CD4-positive, alpha-beta T cell treated with Interleukin-21 for 1 hour (primary cell): ENCODE measurements at places on chromosomes 4 and X.

DNA sequence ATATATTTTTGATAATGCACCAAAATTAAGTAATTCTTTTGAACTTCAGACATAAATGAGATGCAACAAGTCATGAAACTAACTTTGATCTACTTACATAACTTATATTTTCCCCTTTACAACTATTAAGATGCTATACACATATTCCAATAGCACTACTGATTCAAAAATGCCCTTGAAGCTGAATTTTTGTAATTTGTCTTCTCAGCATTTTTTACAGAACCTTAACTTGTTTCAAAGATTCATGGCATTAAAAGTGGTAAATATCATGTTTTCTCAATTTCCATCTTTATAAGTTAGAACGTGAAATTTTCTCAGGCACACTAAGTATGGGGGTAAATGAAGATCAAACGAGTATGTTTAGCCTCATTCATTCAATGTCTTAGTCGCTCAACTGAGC, 460.0 kb upstream of the FAM241A start:
- DNase-seq, result no peak

- DNase-seq, result no peak
Measured at GRCh38 chr4:183468210-183469095, 24.0 kb downstream of the CDKN2AIP start.

DNA sequence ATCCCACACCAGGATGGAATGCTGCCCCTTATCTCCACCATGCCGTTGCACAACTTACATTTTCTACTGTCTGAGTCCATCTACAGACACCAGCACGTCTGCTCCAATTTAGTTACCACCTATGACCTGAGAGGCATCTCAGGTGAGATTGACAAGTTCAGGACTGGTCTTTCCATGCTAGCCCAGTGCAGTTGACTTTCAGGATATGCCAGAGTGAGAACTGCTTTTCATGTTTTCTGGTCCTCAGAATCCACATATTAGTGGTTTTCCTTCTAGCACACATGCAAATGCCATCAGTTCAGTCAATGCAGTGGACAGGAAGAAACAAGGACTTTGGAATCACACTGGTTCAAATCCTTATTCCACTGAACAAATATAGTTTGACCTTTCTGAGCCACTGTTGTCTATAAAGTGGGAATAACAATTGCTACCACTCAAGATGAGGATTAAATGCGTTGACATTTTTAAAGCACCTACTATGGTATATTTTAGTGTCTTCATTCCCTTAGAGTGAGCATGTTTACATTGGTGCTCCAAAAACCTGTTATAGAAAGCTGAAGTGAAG, 38.1 kb upstream of the ANXA3 start:
- no peak for DNase-seq

DNA sequence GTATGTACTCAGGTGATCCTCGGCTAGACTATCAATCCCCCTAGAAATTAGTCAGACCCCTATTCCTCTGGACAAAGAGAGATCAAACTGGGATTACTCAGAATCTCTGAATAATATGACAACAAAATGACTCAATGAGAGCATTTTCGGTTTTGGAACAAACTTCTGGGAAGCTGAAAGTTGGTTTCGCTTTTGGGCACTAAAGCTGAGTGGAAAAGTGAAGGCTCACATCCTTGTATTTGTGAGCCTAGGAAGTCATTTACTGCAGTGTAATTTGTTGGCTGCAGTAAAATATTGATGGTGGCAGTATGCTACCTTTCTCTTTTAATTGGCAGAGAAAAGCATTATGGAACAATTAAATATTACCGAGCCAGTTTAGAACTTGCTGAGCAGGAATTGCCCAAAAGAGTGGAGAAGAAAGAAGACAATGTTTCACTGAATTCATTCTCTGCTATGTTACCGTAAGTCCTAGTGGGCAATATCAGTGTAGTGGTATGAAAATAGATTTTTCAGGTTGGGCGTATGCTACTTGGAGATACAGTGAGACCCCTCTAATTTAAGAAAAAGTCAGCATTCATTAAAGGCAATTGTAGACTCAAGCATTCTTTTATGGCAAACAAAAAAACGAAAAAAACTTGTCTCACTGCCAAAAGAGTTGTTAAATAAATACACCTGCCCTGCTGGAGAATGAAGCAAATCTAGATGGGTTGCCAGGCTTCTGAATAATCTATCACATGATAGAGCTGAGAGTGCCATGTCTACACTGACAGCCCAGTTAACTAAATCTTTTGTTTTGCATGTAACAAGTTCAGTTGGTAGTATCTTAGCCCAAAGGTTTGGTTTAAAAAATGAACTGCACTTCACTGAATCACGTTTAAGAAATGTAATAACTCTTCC, 69.6 kb downstream of the AGTR2 start:
- DNase-seq, result no peak

- no peak for DNase-seq
Measured at GRCh38 chrX:17456526-17456925, 81.5 kb downstream of the NHS start.

DNA sequence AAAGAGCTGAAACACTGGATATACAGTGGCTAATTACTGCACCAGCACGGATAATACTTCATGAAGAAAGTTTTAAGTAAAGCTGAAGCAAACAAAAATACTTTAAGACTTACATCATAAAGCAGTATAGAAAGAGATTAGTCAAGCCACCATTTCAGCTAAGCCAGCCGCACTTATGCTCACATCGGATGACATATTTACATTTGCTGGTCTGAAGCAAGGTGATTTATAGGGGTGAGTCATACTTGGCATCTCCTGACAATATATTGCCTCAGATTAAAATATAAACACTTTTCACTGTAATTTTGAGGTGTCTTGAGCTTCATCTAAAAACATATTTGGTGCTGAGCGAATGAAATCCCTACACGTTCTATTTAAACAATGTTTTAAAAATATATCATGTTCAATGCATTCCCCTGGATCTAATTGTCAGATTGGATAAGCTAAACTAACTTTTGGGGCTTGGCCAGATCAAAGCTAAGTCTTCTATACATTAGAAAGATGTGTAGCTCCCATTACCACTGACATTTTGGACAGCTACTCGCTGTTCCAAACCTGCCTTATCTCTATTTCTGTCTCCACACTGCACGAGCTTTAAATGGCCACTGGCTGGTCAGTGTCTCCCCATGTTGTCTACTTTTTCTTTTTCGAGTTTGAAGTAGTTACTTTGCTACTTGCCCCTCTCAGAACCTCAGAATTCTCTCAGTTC, 103.2 kb downstream of the VCX2 start:
- no peak for DNase-seq

DNA sequence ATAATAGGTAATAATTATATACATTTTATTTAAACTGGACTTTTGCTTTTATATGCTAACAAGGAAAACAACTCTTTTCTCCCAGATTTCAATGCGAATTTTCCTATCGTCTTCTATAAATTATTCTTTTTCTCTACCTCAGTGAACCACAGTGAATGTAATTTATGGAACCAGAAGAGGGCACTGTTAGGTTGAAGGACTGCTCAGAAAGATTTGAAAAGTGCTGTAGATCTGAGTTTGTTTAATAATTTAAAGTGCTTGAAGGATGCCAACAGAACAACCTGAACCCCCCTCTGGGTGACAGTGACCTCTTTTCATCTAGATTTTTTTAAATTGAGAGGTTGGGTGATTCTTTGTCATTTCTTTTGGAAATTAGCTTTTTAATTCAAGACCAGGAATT, 54.9 kb downstream of the PHOX2B start:
- DNase-seq, result no peak

GRCh38 chrX:115892787-115893671, 277.5 kb upstream of the AGTR2 start:
- no peak for DNase-seq

DNA sequence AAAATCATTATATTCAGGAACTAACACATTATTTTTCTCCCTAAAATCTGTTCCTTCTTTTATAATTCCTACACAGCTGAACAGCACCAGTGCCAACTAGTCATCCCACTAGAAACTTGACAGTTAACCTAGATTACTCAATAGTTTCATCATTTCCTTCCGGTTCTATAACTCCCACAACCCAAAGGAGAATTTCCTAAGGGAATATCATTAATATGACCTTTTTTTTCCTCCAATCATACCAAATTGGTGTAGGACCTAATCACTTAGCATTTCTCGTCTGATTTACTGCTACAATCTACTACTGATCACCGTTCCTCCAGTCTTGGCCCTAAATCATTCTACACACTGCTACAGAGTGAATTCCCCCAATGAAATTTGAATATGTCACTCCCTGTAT, 45.9 kb downstream of the WDFY3 start:
- DNase-seq, result no peak

DNA sequence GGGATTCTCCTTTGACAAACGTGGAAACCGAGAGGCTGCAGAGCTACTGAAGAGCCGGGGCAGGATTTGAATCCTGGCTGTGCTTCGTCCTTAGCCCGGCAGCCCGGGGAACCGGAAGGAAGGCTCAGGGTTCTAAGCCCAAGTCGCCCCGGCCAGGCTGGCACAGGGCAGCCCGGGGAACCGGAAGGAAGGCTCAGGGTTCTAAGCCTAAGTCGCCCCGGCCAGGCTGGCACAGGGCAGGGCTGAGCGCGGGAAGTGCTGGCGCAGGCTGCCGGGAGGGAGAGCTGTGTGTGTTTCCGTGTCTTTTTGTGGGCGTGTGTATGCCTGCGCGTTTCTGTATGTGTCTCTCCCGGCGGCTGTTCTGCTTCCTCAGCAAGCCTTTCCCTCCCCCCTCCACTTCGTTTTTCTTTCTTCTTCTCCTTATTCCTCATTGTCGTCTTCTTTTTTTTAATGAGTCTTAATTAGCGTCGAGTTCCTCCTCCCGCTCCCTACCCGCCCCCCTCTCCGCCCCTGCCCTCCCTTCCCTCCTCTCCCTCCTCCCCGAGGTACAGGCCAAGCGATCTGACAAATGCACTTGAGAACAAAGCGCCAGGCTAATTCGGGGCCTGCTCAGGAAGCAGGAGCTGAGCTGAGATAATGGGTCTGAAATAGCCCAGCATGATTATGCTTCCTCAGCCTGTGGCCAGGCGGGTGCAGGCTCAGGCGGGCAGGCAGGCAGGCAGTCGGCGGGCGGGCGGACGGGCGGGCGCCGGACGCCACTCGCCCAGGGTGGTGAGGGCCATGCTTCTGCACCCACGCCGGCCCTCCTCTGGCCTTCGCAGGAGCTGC, 65.9 kb downstream of the EFNB1 start:
- DNase-seq, result no peak

DNA sequence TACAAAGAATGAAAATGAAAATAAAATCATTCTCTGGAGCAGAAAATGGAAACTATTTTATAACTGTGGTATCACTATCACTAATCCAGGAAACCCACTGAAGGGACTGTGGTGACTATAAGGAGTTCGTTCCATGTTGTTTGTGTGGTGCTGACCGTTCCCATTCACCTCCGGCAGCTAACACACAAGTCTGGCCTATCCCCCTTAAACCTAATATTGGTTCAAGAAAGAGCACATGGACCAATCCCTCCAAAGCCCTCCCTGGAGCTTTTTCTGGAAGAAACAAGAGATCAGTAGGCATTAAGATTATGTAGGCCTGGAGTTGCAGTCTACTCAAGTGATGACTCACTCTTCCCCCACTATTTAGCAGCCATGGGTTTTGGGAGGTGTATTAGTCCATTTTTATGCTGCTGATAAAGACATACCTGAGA, 25.9 kb upstream of the FAM241A start:
- no peak for DNase-seq

GRCh38 chrX:54237014-54237413, 54.0 kb upstream of the FAM120C start:
- DNase-seq, result no peak

DNA sequence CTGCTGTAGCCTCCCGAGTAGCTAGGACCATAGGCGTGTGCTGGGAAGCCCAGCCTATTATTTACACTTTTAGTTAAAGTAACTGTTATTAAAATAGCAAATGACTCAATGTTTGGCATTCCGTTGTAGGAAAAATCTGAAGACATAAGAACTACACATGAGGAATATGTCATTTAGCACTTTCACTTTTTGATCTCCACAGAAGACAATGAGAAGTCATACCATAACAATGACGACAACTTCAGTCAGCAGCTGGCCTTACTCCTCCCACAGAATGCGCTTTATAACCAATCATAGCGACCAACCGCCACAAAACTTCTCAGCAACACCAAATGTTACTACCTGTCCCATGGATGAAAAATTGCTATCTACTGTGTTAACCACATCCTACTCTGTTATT, 6.7 kb downstream of the GPR34 start:
- DNase-seq, result peak; percentile 33

DNA sequence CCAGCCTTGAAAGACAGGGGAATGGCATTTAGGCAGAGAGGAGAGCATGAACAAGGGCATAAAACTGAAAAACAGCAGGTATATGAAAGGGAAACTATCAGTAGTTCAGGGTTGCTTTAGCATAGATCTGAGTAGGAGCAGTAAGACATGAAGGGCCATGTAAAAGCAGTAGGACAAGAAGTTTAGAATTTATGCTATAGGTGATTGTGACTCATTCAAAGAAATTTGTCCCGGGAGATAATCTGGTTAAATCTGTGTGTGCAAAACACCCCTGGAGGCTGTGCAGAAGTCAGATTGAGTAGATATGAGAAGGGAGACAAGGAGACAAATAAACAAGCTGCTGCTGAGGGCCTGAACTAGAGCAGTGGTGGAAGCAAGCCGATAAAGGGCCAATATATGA, 109.1 kb upstream of the BMP3 start:
- DNase-seq, result no peak

DNA sequence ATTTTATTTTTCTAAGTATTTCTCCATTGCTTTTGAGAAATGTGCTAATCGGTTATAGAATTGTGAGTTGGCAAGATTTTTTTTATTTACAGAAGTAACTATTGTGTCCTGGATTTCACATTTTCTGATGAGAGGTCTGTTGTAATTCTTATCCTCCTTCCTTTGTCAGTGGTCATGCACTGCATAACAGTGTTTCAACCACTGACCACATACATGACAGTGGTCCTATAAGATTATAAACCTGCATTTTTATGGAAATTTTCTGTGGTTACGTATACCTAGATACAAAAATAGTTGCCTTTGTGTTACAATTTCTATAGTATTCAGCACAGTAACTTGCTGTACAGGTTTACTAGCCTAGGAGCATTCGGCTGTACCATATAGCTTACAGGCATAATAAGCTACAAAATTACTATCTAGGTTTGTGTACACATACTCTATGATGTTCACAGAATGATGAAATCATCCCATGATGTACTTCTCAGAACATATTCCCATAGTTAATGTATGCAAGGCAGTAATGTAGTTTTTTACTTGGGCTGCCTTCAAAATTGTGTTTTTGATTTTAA, 47.8 kb downstream of the APELA start:
- no peak for DNase-seq

DNA sequence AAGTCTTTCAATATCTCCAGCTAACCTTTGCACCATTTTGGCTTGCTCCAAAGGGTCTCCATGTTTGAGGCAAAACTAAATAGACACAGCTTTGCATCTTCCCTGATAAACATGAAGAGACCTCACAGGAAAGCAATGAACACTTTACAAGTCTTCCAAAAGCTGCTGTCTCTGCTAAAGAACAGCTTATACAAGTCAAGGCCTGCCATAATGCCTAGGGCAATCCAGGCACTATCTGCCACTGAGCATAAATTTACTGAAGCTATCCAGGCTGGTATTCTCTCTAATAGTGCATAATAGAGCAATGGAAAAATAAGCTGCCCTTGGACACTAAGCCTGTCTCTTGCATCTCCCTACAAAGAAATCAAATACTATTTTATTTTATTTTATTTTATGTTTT, 60.1 kb upstream of the S100G start:
- DNase-seq, result no peak

- no peak for DNase-seq
Measured at GRCh38 chr4:6191448-6192130, 8.8 kb downstream of the JAKMIP1 start.

GRCh38 chrX:1419545-1420355, 27.8 kb upstream of the SLC25A6 start:
- DNase-seq, result no peak

GRCh38 chr4:88744609-88745008, 47.0 kb upstream of the NAP1L5 start:
- DNase-seq, result no peak

- no peak for DNase-seq
Measured at GRCh38 chr4:28009541-28009940, 1148.9 kb downstream of the STIM2 start.
